ENCODE measurements at places on chromosomes 5 and 9.

- DNase-seq: no peak
These were observed 27.7 kb upstream of the TRIO start for GRCh38 chr5:14115323-14115895.

- DNase-seq: no peak
These were observed 943 bp downstream of the NOP16 start for GRCh38 chr5:176387384-176387925.

GRCh38 chr9:104999136-104999535, 71.2 kb upstream of the ABCA1 start:
- DNase-seq: no peak

DNA sequence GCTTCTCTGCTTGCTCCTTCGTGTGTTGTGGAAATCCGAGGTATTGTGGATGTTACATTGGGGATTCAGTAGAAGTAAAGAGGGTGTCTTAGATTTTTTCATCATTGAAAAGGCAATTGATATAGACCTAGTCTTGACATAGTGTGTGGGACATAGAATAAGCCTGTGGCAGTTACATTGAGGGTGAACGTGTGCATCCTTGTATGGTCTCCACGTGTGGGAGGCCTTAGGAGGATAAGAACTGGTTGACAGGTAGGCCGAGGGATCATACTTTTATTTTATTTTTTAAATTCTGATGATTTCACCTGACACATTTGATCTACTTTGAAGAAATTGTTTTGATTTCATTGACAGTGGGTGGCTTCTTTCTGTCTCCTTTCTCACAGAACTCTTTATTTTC, 17.0 kb upstream of the FAM120AOS start:
- no peak for DNase-seq

DNA sequence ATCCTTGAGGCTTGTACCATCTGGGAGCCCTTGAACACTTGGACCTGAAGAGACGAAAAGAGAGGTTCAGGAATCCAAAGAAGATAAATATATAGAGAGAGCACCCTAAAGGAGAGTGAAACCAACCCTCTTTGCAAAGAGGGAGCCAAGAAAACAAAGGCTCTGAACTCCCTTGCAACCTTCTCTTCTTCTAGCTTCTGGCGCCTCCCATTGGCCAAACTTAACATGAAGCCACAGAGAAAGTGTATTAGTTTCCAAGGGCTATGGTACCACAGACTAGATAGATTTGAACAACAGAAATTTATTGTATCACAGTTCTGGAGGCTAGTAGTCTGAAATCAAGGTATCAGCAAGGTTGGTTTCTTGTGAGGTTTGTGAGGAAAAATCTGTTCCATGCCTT, 175.1 kb downstream of the HCN1 start:
- DNase-seq: peak; percentile 36

DNA sequence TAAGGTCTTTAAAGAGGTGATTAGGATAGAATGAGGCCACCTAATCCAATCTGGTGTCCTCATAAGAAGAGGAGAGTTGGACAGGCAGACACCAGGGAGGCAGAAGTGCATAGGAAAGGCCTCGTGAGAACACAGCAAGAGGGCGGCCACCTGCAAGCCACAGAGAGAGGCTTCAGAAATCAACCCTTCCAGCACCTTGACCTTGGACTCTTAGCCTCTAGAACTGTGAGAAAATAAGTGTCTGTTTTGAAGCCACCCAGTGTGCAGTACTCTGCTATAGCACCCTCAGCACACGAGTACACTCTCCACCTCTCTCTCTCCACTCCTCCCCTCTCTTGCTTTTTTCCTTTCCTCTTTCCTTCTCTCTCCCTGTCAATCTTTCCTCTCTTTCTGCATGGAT, 26.8 kb downstream of the NIPAL4 start:
- no peak for DNase-seq

GRCh38 chr9:117365438-117365837, 49.4 kb downstream of the ASTN2 start:
- no peak for DNase-seq

GRCh38 chr9:80156756-80157472, 585.1 kb downstream of the TLE4 start:
- DNase-seq: no peak

DNA sequence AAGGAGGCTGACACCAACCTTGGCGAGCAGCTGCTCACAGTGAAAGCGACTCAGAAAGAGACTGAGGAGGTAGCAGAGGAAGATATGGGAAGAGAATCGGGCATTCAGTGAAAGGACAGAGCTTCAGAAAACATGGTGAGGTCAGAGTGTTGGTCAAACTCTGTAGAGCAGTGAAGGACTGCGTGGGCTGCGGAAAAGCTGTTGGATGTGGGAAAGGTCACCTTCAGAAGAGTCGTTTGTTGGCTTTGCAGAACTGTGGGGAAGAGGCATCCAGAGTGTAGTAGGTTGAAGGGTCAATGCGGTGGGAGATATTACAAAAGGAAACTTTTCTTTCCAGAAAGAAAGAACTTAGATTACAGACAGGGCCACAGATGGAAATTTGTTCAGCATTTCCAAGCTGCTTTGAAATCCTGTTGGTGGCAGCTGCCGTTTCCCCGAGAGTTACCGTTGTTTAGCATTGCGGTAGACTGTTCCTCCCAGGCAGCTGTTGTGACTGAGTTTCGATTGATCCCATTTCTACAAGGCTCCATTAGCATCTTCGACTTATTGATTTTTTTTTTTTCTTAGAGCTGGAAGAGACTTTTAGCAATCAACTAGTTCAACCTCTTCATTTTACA, 58.3 kb upstream of the AFAP1L1 start:
- DNase-seq: no peak

GRCh38 chr9:98902925-98903324, 40.8 kb upstream of the COL15A1 start:
- DNase-seq: no peak

DNA sequence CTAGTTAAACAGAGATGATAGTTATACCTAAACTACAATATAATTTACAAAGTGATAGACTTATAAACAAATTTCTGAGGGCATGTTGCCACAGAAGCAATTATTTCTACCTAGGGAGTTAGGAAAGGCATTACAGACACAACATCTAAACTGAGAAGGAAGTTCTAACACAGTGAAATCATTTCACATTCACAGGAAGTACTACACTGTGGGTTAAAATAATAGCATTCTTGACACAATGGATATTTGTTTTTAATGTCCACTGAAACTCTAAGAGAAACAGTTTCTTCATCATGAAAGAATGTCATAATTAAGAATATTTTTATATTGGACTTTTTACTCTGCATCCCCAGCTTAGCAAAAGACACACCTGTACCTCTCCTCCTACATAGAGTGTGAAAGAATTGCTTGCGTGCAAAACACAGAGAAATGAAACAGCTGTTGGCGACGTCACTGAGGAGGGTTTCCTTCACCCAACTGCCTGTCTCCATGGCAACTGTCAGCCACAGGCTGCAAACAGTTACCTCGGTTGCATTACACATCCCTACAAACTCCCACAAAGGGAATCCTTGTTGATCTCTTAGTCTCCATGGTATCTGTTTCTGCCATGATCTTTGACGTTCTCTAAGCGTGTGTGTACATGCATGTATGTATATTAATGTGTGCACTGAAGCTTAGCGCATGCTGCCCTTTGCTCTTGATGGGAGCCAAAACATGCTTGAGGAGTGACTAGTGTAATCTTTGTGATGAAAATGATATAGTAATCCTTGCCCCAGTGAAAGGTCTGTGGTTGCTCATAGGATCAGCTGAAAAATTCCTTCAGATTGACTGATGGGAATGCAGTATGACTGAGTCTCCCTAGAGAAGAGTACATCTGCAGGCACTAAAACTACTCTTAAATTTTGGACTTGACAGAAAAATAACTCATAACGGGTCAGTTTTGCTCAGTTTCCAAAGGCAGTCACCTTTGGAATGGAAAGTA, 168.5 kb downstream of the ACTL7B start:
- DNase-seq: no peak

Measured in D341Med (cell line).